ENCODE measurements at places on chromosomes 5 and 9. TPM values are rescaled to one million over a fixed set of nuclear protein-coding genes. Genes with fewer than 3 reads are reported as not detected.

Gene NEURL1B
- polyA plus RNA-seq, result 13.5 TPM

DNA sequence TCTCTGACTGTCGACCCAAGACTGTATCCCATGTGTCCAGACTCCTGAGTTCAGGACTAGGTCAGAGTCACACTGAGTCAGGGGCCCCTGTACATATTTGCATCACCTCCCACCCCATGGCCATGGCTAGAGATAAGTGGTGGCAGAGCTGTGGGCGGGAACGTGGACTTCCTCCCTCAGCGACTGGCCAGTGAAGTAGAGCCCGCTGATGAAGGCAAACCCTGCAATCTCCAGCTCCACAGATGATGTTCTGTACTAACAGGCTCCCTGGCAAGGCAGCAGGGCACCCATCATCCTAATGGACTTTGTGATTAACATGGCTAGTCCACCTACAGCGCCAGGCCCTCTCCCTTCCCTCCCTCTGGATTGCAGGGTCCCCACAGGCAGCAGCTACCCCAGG, 110.5 kb upstream of the LRRTM2 start:
- no peak for DNase-seq

DNA sequence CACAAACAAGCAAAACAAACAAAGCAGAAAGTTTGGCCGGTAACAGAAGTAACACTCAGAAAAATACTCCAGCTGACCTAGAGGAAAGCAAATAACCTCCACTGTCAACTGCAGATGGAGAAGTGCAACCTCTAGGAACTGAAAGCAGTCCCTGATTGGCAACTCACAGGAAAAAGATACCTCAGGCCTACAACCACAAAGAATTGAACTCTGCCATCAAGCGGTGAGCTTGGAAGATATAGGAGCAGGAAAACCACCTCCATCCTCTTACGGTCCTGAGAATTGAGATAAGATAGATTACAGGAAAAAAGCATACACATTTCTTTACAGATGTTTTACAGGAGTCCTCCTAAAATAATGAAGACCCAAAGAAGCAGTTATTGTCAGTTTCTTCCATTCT, 184.5 kb downstream of the PDZD2 start:
- no peak for DNase-seq

Gene INSL6
- polyA plus RNA-seq, result 0.51 TPM

GRCh38 chr5:142512043-142513042, 173.5 kb downstream of the FGF1 start:
- DNase-seq, result peak; percentile 73

DNA sequence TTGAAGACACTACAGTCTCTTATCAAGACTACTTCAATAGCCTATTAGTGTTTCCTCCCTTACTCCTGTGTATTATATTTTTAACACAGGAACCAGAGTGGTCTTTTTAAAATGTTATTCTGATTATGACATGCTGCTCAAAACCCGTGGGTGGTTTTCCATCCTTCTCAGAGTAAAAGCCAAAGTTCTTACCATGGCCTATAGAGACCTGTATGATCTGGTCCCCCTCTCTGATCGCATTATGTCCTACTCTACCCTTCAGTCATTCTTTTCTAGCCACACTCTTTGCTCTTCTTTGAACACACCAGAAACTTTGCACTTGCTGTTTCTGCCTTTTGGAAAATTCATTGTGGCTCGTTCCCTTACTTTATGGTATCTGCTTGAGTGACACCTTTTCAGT, 13.8 kb downstream of the RECK start:
- no peak for DNase-seq

Gene LCN9
- polyA plus RNA-seq, result not detected

DNA sequence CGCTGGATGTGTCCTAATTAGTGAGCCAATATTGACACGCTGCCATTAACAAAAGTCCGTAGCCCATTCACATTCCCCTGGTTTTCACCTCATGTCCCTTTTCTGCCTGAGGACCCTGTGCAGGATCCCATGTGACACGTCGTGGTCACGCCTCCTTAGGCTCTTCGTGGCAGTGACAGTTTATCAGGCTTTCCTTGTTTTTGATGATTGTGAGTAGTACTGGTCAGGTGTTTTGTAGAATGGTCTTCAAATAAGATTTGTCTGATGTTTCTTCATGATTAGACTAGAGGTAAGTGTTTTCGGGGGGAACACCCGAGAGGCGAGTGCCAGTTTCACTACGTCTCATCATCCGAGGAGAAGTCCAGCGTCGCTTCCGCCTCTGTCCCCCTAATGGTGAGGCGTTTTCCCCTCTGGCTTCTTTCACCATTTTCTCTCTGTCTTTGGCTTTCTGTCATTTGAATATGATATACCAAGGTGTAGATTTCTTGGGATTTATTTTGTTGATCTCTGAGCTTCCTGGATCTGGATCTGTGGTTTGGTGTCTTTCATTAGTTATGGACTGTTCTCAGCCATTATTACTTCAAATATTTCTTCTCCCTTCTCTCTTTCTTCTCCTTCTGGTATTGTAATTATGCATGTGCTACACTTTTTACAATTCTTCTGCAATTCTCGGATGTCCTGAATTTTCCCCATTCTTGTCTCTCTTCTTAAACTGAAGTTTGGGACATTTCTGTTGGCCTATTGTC, 57.3 kb downstream of the TRIP13 start:
- DNase-seq, result no peak

Gene SIMC1
- 14.7 TPM for polyA plus RNA-seq

DNA sequence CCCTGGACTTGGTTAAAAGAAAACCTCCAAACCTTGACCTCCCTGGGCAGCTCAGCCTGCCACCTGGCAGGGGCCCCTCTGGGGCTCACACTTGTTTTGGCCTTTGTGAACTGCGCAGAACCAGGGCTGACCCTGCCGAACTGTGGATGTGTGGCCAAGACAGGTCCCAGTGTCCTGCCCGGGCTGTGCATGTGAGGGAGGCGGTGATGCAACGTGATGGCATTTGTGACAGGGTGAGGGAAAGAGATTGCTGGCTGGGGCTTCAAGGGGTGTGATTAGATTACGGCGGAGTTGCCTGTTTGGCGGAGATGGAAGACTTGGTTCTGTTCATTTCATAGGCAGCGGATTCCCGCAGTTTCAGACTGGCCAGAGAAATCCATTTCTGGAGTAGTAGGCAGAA, 30.4 kb upstream of the NKX2-5 start:
- no peak for DNase-seq

Gene OTP
- not detected for polyA plus RNA-seq

Gene GABBR2
- 0.69 TPM for polyA plus RNA-seq

Gene TMEM215
- polyA plus RNA-seq, result 0.06 TPM

DNA sequence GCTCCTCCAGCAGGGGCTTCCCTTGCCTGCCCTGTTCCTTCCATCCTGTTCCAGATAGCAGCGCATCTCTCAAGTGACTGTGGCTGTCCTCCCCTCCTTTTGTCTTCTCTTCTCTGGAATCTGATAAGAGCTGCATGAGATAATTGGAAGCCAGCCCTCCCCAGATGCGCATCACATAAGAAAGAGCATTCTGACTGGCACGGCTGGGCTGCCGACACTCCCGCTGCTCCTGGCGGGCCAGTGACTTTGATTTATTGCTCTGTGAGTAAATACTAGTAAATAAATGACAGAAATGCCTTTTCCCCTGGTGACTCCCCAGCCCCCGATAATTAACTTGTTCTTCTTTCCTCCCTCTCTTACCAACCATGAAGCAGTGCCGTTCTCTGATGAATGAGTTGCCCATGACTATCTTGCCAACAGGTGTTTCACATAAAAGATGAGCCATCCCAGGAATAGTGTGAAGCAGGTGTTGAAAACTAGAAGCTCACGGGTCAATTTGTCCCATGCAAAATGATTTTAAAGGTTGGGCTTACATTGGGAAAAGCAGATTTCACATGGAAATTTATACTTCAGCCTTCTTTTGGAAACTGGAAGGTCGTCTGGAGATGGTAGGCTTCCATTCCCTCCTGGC, 212.3 kb downstream of the ERCC6L2 start:
- DNase-seq, result peak; percentile 56

- DNase-seq, result no peak
Measured at GRCh38 chr9:98977246-98977714, 33.6 kb downstream of the COL15A1 start.

GRCh38 chr9:7777771-7778170, 21.8 kb downstream of the DMAC1 start:
- DNase-seq, result no peak

DNA sequence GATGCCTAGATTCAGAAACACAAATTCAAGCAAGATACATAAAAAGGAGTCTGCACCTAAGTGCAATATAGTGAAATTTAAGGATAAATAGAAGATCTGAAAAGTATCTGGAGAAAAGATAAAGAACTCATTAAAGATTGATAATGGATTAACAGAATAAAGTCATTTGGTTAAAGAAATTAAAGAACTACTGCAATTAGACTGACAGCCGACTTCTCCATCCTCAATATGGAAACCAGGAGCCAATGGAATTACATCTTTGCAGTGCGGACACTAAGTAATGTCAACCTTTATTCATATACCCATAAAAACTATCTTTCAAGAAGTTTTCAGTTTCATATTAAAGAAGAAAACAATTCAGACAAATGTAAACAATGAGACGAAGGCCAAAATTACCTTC, 81.0 kb downstream of the MRPL36 start:
- no peak for DNase-seq

DNA sequence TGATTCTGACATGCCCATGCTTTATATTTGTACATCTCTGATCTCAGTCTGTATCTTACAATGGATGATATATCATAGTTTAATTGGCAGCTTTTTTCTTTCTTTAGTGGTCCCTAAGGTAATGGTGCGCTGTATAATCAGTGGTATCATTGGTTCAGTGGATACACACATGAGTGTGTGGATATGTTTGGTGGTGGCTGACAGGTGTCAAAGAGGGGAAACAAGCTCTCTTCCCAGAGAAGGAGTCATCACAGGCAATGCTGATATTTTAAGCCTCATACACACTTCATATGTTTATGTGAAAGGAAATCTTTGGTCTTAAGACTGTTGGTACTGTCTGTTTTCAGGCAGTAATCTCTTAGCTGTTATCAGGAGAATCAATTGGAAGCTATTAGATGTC, 52.1 kb upstream of the KIAA1958 start:
- DNase-seq, result no peak

Measured in large intestine (tissue), 12 donors.